CD14-positive monocyte (primary cell): ENCODE measurements at places on chromosomes 1 and 21.

DNA sequence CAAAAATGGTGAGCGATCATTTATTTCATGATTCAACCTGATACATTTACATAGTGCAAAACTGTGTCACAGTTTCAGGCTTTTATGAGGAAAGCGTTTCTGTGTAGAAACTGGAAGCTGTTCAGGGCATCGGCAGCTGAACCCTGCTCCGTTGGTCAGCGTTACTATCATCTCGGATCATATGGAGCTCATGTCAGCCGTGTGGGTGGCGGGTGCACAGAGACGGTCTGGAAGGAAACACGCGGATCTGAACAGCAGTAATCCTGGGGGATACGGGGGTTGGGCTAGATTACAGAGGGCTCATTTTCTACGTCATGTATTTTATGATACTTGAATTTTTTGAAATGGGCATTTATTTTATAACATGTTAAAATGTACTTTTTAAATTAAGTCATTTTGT is 15.1 kb downstream of the C1orf174 start:
- no peak for DNase-seq

DNA sequence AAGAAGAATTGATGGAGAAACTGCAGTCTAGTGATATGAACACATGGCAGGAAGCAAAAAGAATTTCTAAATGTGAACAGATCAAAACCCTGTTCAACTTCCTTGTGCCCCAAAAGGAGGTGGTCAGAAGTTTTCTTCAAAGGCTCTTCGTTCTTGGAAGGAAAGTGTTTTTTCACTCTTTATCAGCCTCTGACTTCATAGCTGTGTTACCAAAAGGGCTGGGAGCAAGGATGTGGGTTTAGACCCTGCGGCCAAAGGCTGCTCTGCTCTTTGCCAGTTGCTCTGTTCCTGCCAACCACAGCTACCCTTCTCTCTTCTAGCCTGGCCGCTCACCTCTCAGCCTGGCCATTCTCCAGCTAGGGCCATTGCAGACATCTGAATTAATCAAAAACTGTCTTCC is 53.8 kb downstream of the PTGER3 start:
- DNase-seq = no peak

DNA sequence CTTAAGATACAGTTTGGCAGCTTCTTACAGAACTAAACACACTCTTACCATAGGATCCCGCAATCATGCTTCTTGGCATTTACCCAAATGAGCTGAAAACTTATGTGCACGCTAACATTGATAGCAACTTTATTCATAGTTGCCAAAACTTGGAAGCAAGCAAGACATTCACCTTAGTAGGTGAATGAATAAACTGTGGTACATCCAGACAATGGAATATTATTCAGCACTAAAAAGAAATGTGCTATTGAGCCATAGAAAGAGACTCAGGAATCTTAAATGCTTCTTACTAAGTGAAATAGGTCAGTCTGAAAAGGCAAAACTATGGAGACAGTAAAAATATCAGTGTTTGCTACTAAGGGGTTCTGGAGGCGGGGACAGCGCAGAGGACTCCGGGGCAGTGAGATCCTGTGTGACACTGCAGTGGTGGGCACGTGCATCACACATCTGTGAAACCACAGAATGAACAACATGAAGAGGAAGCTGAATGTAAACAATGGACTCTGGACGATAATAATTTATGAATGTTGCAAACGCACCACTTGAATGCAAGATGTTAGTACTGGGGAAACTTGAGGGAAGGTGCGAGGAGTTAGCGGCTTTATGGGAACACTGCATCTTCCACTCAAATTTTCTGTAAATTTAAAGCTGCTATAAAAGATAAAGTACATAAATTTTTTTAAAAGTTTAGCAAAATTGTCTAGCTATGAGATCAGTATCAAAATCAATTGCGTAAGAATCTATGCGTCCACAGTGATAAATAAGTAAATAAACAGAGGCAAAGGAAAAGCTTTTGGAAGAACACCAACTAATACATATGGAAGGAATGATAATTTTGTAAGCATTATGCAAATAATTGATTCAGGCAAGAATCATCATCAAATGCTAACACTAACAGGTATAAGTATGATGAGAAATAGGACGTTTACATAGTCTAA is 15.4 kb upstream of the SPATC1L start:
- DNase-seq = no peak

GRCh38 chr1:8348047-8348776 is 30.3 kb downstream of the SLC45A1 start:
- no peak for DNase-seq

DNA sequence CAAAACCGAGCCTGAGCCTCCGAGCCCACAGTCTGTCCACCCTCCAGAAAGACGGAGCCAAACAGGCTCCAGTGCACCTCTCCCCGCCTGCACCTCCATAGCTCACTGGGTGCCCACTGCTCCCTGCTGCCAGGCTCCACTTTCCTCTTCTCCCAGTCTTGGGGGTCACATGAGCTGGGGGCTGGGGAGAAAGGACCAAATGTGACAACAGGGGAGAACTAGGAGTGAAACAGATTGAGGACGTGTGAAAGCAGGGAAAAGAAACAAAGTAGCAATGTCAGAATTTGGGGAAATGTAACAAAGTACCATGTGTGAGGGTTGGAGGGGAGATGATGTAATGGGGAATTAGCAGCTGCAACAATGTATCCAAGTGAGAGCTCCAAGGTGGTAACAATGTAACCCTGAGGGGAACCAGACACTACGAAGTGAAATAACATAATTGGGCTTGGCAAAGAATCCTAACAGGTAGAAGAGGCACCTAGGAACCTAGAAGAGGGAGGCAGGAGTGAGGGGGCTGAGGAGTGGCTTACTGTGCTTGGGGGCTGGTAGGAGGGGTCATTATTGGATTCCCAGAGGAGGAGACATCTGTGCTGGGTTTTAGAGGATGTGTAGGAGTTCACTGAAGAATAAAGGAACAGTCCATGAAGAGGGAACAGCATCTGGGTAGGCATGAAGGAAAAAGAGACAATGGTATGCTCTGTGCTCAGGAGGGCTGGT is 12.5 kb downstream of the SDC3 start:
- no peak for DNase-seq

DNA sequence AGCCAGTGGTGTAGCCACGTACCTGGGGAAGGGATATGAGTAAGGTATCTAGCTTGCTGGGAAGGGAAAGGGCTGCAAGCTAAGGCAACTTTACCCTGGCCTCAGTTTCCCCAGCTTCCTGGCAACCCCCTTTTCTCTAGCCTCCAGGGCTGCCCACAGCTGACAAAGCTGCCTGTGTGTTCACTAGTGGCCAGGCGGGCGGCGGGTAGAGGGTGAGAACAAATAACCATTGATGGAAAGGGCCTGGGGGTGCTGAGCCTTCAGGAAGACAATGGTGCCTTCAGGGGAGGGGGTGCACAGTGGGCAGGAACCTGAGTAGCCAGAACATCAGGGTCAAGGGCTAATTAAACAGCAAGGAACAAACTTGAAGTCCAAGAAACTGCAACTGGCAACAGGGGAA is 6.1 kb downstream of the CERS2 start:
- no peak for DNase-seq

- DNase-seq = no peak
Measured at GRCh38 chr21:35465741-35466140, 416.6 kb upstream of the RUNX1 start.

- DNase-seq = no peak
Measured at GRCh38 chr1:214979191-214979590, 103.3 kb upstream of the KCNK2 start.

- no peak for DNase-seq
Measured at GRCh38 chr1:233621923-233622322, 8.0 kb downstream of the KCNK1 start.

- peak; percentile 80 for DNase-seq
Measured at GRCh38 chr1:8127171-8127641, 101.1 kb upstream of the ERRFI1 start.

- DNase-seq = no peak
Measured at GRCh38 chr1:54591127-54591756, 32.1 kb downstream of the FAM151A start.

GRCh38 chr1:117676615-117677130 is 70.8 kb downstream of the TENT5C start:
- DNase-seq = no peak

GRCh38 chr1:196877964-196878363 is 9.9 kb upstream of the CFHR4 start:
- no peak for DNase-seq

DNA sequence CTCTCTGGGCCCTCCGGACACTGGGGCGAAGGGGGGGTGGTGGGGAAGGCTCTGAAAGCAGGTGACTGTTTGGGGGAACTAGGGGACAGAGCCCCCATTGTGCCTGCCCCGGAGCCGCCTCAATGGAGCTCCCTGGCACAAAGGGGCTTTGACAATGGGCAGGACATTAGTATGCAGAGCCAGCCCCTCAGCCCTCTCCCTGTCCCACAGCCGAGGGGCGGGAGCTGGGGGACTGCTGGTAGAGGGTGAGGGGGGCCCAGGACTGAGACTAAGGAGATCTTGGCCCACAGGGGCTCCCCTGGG is 7.8 kb downstream of the KCNJ10 start:
- no peak for DNase-seq
